ENCODE measurements at places on chromosomes 2 and 18.
A peak's percentile ranks its signal among the peaks of the same experiment; 100 is the strongest.

DNA sequence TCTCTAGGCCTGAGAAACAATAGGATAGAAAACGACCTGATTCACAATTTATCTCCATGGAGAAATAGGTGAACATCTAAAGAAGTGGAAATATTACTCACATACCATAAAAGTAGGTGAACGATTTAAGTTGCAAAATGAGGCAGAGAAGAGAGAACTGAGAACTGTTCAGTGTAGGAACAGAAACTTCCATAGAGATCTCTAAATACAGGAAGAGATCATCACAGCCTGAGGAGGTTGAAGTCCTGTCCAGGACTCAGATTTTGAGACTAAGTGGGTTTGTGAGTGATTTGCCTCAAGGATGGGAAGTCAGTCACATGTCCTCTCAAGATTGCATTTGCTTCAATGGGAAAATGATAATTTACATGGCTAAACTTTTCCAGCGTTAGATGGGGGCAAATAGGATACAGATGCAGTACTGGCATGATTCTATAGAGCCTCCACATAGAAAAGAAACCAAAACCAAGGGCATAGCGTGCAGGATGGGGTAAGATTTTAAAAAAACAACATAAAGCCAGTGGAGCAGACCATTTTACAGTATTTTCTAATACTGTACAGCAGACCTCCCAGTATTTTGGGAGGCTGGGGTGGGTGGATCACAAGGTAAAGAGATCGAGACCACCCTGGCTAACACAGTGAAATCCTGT lies 68.8 kb downstream of the MEP1B start:
- DNase-seq, result no peak

DNA sequence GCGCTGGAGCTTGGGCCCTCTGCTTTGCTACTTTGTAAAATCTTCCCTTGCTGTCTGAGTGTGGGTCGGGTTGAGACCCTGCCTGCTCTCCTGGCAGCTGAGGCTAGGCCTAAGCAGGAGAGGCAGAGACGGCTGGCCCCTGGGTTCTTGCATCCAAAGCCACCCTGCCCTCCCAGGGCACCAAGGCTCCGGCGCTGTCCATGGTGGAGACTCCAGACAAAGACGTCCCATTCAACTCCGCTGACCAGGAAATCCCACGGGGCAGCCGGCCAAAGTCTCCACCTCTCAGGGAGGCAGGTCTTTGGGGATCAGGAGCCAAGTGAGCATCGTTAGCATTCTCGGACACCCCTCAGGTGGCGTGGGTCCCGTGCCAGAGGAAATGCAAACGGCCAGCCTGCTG lies 2.6 kb upstream of the PRLH start:
- no peak for DNase-seq

GRCh38 chr2:15867194-15868171 lies 72.9 kb upstream of the MYCN start:
- DNase-seq, result no peak

DNA sequence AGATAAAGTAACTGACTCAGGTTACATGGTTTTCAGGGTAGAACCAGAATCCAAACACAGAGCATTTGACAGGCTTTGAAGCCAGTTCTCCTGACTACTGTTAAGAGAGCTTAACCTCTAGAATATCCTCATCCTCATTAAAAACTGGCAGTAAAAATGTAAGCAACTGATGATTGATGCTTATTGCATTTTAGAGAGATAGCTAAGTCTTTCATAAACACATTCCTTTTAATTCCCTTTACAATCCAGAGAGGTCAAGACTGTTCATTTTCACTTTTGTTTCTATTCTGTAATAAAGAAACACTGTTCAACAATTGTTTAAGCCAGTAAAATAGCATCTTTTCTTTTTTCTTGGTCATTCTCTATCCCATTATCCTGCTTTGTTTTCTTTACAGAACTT lies 53.9 kb upstream of the RAB27B start:
- DNase-seq, result no peak

- DNase-seq, result no peak
Observed at GRCh38 chr2:74555610-74556103, 1.1 kb downstream of the DOK1 start.

DNA sequence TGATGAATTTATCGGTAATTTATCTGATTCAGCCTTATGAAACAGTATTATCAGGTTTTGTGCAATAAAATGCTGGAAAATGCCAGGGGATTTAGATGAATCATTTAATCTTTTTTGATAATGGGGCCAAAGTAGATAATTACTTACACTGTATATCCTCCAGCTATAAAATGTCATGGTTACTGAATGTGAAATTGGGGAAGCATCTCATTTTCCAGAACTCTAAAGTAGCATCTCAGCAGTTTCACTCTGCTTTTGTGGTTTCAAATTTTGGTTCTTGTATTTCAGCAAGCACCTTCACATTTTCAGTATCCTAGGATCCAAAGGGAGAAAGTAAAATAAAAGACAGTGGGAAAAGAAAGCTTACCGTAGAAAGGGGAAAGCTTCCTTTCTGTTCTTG lies 12.8 kb downstream of the ANKRD62 start:
- no peak for DNase-seq

GRCh38 chr2:73899801-73900336 lies 7.1 kb downstream of the ACTG2 start:
- no peak for DNase-seq

DNA sequence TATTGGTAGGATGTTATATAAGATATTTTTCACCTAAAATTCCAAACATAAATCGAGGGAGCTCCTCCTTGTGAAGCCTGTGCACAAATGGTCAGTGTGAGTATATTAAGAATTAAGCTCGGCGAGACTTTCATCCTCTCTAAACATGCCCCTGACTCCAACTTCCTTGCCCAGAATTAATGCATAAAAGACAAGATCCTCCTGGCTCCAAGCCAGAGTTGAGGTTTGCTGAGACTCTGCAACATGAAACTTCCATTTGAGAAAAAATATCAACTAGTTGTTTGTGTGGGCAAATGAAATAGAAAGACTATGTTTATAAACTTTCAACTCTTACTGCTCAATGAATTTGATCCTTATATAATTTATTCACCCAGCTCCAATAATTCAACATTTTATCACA lies 68.1 kb downstream of the CCDC178 start:
- no peak for DNase-seq

DNA sequence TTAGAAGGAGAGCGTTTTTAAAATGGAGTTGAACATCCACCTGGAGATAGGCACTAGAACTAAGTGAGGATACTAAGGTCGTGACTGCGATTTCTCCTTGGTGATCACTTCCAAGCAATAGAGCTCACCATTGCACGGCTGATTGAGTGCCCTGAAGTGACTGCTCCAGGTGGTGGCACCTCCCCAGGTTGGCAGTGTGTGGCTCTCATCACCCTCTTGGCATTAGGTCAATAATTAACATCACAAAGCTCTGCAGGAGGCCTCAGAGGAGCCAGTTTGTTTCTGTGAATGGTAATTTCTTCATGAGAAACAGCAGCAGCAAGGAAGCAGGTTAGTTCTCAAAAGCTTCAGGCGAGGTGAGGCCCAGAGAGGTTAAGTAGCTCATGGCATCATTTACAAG lies 259.6 kb downstream of the CLIP4 start:
- no peak for DNase-seq

DNA sequence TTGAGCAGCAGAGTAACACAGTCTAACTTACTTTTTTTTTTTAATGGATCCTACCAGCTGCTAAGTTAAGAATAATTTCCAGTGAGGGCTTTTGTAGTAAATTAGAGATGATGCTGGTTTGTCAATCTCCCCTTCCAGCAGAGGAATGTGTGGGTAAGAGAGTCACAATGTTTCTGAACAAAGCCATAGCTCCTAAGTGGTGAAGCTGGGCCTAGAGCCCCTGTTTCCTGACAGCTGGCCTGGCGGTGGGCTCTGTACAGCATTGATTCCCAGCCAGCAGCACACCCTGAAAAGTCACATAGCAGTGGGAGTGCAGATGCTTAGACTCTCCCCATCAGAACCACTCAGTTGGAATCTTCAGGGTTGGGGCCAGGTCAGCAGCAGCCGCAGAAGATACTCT lies 24.4 kb downstream of the CAPG start:
- DNase-seq, result no peak

DNA sequence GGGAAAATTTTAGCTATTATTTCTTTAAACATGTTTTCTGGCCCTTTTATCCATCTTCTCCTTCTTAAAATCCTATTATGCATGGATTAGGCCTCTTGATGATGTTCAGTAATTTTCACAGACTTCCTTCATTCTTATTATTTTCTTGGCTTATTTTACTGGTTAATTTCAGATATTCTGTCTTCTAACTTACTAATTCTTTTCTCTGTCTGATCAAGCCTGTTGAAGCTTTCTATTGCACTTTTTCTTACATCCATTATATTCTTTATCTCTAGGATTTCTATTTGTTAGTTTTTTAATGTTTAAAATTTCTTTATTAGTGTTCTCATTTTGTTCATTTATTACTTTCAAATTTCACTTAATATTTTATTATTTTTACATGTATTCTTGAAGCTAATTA lies 105.3 kb upstream of the GALNT13 start:
- DNase-seq, result no peak

DNA sequence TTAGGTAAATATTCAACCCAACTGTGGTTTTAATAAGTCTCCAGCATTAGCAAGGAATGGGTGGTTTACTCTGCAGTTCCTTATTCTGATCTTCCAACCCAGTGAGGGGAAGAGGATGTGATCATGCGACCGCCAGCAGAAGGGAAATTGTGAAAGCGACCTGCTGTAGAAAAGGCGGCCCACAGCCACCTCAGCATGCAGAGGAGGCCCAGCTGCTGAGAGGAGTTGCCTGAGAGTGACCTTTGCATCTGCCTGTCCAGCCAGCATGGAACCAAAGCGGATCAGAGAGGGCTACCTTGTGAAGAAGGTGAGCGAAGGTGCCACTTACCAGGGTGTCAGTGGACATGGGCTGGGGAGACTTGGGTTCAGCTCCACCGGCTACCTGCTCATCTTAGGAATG lies at the start of gene PLEK:
Gene PLEK, plus strand, starts transcription at position 196 of the 400 bp plus-strand sequence. Its CDS starts 70 bp downstream, at position 266.
- peak; percentile 14 for DNase-seq

GRCh38 chr2:108593547-108594098 lies 59.4 kb downstream of the LIMS1 start:
- no peak for DNase-seq

DNA sequence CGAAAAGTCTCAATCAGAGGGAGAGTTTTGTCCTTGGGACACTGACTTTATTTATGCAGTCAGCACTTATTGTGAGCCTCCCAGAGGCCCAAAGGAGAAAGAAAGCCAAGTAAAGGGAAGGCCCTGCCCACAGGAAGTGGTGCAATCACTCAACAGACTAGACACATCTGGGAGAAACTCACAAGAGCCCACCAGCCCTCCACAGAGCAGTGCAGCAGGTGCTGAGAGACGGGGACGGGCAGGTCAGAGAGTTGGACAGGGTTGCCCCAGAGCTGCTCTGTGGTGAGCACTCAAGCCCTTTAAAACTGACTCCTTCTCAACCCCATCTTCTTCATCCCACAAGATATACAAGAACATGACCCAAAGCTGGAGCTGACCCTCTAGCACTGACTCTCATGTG lies 96.0 kb downstream of the TFCP2L1 start:
- peak; percentile 42 for DNase-seq

DNA sequence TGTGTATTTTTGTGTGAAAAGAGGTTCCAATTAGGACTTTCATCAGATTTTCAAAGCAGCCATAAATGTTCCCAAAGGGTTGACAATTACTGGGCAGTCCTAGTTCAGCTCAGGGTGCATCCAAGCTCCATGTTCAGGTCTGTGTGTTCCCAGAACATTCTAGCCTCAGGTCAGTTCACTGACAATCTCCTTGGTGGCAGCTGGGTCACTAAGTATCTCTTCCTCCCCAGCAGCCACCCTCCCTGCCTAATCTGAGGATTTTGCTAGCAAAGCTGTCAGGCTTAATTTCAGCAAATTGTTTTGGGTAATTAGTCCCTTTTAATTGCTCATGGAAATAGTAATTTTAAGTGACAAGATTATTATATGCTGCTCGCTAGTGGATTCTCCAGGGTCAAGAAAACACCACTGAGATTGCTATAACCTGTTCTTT lies 29.8 kb downstream of the UPP2 start:
- DNase-seq, result no peak

DNA sequence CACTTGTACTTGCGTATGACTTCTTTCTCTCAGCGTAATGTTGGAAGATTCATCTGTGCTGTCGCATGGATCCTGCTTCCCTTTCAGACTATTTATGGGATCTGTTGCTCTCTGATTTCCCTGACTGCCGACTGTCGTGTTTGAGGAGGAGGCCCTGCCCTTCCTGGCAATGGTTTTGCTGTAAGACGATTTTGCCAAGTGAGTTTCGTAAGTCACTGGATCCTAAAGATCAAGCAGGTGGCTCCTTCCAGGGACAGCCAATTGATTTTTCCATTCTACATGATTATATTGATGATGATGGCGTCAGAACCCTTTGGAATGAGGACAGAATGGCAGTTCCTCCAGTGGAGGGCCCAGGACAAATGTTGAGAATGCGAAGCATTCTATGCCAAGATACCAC lies 8.7 kb upstream of the B3GNT2 start:
- DNase-seq, result no peak

All from gastrocnemius medialis (tissue), 4 donors.